ENCODE measurements at places on chromosomes 16 and 17. TPM values are rescaled to one million over a fixed set of nuclear protein-coding genes. Genes with fewer than 3 reads are reported as not detected.

Gene GINS2
- 32.6 TPM for total RNA-seq

DNA sequence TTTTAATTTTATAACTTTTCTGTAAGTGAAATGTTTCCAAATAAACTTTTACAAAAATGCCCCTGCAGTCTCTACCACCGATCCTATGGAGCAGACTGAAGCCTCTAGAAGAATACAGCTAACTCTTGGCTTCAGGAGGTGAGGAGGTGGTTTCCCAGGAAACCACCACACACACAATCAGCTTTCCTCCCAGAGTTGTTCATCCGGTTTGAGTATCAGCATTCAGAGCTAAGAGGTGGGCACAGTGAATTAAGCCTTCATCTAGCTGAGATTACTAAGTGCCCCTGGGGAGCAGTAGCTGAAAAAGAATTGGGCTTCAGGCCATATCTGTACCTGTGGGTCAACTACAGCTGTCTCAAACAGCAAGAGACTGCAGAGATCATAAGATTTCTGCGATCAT lies 139.7 kb downstream of the AATF start:
- no peak for DNase-seq
- no peak overlapping the region for H3K4me3 ChIP-seq
- peaks cover 40% of the 10 kb centered on the region for H3K4me1 ChIP-seq
- no peak overlapping the region for H3K27ac ChIP-seq
- peaks cover 2% of the 10 kb centered on the region for H3K36me3 ChIP-seq

DNA sequence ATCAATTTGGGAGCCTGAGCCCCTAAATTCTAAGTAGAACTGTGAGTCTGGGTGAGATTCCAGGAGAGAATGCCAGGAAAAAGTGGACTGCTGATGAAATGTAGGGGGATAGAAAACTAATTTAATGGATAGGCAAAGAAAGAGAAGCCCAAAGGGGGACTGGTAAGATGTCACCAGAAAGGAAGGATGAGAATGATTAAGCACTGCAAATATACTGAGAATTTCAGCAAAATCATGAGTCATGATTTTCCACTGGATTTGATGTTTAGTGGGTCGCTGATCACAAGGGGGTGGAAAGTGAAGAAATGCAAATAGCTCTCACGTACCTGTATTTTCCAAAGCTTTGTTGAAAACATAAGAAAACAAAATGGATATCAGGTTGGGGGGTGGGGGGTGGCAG lies 201.8 kb downstream of the SLC39A11 start:
- H3K4me1 ChIP-seq, result peaks cover 24% of the 10 kb centered on the region
- no peak for DNase-seq
- no peak overlapping the region for H3K4me3 ChIP-seq
- peaks cover 8% of the 10 kb centered on the region for H3K36me3 ChIP-seq
- H3K27me3 ChIP-seq, result no peaks in the 10 kb centered on the region
- peak overlapping the region; percentile 28 for H3K27ac ChIP-seq

Gene ANKFN1
- total RNA-seq, result not detected

Gene ALDOA
- 918 TPM for total RNA-seq

All from activated T-cell treated with anti-CD3 and anti-CD28 coated beads, Interleukin-2, amount 50 U/mL, for 72 hours (primary cell).